ENCODE measurements at places on chromosomes 6 and 20. TPM values are rescaled to one million over a fixed set of nuclear protein-coding genes. Genes with fewer than 3 reads are reported as not detected.

GRCh38 chr6:157034436-157035230 is 257.5 kb downstream of the ARID1B start:
- no peaks in the 10 kb centered on the region for H3K27me3 ChIP-seq
- H3K27ac ChIP-seq: peak overlapping the region; percentile 93
- no peaks in the 10 kb centered on the region for H3K36me3 ChIP-seq
- DNase-seq: peak; percentile 87
- H3K4me1 ChIP-seq: peaks cover 59% of the 10 kb centered on the region

DNA sequence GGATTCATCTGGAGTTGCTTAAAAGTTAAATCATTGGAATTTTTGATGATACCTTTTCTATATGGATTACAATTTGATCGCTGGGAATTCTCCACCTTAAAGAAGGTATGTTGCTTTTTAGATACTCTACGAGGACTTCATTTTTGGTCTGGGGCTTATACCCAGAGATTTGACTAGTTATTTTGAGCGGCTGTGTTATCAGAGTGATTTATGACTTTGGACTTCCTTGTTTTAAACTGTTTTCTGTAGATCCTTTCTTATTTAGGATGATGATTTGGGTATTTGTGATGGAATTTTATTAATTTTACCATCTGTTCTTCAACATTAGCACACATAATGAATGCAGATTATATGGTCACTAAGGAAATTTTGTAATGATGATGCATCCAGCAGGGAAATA is 75.2 kb downstream of the SOX4 start:
- no peaks in the 10 kb centered on the region for H3K27me3 ChIP-seq
- no peak overlapping the region for H3K4me3 ChIP-seq
- no peak overlapping the region for H3K27ac ChIP-seq
- DNase-seq: no peak
- no peaks in the 10 kb centered on the region for H3K4me1 ChIP-seq
- no peaks in the 10 kb centered on the region for H3K36me3 ChIP-seq

DNA sequence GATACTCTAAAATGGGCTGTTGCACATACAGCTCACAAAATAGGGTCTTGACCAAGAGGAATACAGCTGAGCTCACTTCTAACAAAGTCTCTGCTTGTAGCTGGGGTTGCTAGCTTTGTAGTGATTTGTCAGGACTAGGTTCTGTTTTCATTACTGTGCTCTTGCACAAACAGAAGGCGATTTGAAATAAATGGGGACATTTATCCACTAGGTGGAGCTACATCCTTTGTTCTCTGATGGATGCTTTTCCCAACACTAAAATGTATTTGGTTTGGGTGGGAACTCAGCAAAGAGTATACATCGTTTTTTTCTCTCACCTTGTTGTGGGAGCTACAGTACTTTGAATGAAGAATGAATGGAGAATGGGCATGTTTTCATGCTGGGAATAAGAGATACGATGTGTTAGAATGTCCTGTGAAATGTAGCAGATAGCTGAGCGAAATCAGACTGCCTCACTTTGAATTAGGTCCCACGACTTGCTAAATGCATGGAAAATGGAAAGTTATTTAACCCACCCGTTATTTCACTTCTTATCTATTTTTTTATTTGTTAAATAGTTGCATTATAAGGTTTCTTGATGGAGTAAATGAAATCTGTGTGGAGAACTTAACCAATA is 494.7 kb upstream of the MAP3K7 start:
- DNase-seq: peak; percentile 73
- no peaks in the 10 kb centered on the region for H3K27me3 ChIP-seq
- H3K4me1 ChIP-seq: no peaks in the 10 kb centered on the region
- no peak overlapping the region for H3K4me3 ChIP-seq
- H3K27ac ChIP-seq: no peak overlapping the region
- H3K36me3 ChIP-seq: no peaks in the 10 kb centered on the region

DNA sequence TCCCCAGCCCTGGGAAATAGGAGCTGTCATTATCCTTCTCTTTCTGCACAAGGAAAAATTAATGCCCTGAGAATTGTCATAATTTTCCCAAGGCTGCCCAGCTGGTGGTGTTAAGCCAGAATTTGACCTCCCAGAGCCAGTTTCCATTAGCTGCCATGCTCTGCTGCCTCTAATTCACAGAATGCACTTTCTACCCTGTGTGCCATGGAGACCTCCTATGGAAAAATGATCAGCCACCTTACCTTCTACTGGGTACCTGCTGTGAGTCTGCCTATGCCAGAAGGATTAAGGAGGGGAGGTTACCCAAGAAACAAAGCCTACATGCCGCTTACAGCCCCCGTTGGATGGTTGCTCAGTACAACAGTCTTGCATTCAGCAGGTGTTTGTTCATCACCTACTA is 29.1 kb downstream of the POFUT1 start:
- H3K4me3 ChIP-seq: no peak overlapping the region
- H3K27me3 ChIP-seq: no peaks in the 10 kb centered on the region
- DNase-seq: no peak
- H3K27ac ChIP-seq: no peak overlapping the region
- H3K36me3 ChIP-seq: peaks cover 25% of the 10 kb centered on the region

SAMD3 gene
- not detected for total RNA-seq

- H3K4me1 ChIP-seq: no peaks in the 10 kb centered on the region
- H3K36me3 ChIP-seq: no peaks in the 10 kb centered on the region
- H3K27me3 ChIP-seq: no peaks in the 10 kb centered on the region
- H3K4me3 ChIP-seq: no peak overlapping the region
- no peak overlapping the region for H3K27ac ChIP-seq
Observed at GRCh38 chr6:166078294-166078693, 89.4 kb downstream of the TBXT start.

- peaks cover under 1% of the 10 kb centered on the region for H3K36me3 ChIP-seq
- H3K27me3 ChIP-seq: no peaks in the 10 kb centered on the region
- DNase-seq: no peak
- no peaks in the 10 kb centered on the region for H3K4me1 ChIP-seq
- H3K27ac ChIP-seq: no peak overlapping the region
Observed at GRCh38 chr20:32189691-32190615, 17.6 kb downstream of the PLAGL2 start.

MTG2 gene
- 31.5 TPM for total RNA-seq

GRCh38 chr20:38256021-38256420 is 4.5 kb downstream of the KIAA1755 start:
- no peak overlapping the region for H3K27ac ChIP-seq
- H3K4me1 ChIP-seq: no peaks in the 10 kb centered on the region
- DNase-seq: no peak
- H3K36me3 ChIP-seq: no peaks in the 10 kb centered on the region
- no peak overlapping the region for H3K4me3 ChIP-seq

DNA sequence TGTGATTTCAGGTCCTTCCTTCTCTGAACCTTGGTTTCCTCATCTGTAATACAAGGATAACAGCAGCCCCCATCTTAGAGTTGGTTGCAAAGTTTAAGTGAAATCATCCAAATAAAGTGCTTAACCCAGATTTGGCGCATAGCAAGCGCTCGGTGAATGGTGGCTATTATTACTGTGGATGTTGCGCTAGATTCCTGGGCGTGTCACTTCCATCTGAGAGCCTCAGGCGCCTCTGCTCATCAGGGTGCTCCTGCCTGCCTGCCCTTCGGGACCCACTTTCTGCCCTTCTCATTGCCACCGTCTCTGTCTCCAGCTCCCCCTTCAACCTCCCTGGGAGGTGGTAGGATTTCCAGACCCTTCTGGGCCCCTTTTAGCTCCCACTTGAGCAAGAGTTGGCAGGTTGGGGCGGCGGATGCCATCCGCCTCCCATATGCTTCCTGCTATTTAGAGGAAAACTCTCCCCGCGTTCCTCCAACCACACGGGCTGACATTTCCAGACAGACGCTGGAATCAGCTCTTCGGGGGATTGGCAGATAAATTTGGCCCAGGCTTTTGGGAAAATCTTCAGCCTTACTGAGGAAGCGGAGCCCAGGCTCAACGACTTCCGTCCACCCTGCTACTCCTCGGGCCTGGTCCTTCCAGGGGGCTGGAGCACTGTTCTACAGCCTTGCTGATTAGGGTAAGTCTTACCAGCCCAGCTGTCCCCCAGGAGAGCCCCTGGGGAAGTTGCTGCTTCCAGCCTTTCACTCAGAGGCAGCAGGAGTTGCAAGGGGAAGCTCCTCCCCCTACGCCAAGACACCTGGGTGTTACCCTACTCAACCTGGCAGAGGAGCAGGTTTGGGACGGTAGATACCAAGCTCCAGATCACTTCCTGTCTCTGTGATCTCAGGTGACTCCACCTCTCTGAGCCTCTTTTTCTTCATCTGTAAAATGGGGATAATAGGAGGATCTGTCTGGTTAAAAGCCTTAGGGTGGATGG is 71.5 kb downstream of the DLGAP4 start:
- no peaks in the 10 kb centered on the region for H3K36me3 ChIP-seq
- H3K4me1 ChIP-seq: no peaks in the 10 kb centered on the region

DNA sequence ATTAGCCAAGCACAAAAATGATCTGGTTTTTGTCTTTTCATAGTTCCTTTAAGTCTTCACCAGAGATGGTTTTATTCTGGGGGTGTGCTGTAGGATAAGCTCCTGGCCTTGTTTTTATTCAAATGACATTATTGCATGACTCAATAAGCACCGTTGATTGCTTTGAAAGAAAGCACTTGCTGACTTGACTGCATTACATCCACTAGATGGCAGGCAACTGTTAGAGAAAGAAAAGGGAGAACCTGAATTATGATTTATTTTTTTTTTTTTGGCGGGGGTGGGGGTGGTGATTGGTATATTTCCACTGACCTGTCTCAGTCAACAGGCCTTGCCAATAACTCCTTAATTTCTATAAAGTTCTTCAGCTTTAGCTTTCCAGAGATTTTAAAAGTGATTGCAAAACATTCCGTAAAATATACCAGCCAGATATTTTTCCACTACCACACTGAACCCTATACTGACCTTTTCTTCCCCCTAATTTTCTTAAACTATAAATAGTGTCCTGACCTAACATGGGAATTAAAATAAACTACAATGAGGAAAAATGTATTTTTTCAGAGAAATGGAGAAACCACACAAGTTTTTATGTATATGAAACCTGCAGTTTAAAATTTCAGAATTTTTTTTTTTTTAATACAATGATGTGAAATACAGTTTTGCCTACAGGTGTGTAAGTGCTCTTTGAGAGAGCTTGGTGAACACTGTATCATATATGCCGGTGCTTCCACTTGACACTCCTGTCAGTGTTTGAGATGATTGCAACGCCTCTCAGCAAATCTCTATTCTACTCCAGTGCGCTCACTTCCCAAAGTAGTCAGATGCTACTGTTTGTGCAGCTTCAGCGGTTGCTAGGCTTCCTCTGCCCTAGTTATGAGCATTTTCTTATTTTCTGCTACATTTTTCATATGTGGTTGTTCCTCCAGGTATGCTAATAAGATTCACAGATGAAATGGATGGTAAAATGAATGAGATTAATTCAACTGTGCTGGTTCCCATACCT is 274.3 kb downstream of the CD109 start:
- H3K27ac ChIP-seq: no peak overlapping the region
- DNase-seq: peak; percentile 79
- no peaks in the 10 kb centered on the region for H3K36me3 ChIP-seq
- no peaks in the 10 kb centered on the region for H3K27me3 ChIP-seq

GRCh38 chr6:128725271-128726233 is 157.4 kb upstream of the LAMA2 start:
- DNase-seq: peak; percentile 45
- H3K27me3 ChIP-seq: no peaks in the 10 kb centered on the region
- H3K4me3 ChIP-seq: no peak overlapping the region
- H3K36me3 ChIP-seq: no peaks in the 10 kb centered on the region

OR2H2 gene
- total RNA-seq: not detected

GRCh38 chr6:34684364-34684763 is 12.2 kb downstream of the ILRUN start:
- H3K36me3 ChIP-seq: no peaks in the 10 kb centered on the region
- DNase-seq: no peak
- peaks cover 19% of the 10 kb centered on the region for H3K4me1 ChIP-seq
- no peaks in the 10 kb centered on the region for H3K27me3 ChIP-seq
- no peak overlapping the region for H3K27ac ChIP-seq

GRCh38 chr6:157400676-157401075 is 19.7 kb downstream of the ZDHHC14 start:
- H3K27ac ChIP-seq: no peak overlapping the region
- H3K36me3 ChIP-seq: no peaks in the 10 kb centered on the region
- DNase-seq: no peak
- no peak overlapping the region for H3K4me3 ChIP-seq
- no peaks in the 10 kb centered on the region for H3K4me1 ChIP-seq
- H3K27me3 ChIP-seq: no peaks in the 10 kb centered on the region

CEP162 gene
- 7.5 TPM for total RNA-seq

- no peaks in the 10 kb centered on the region for H3K36me3 ChIP-seq
- H3K4me1 ChIP-seq: peaks cover 6% of the 10 kb centered on the region
- H3K4me3 ChIP-seq: no peak overlapping the region
- no peak for DNase-seq
Observed at GRCh38 chr6:111952274-111952673, 79.0 kb upstream of the FYN start.

GRCh38 chr6:26241033-26241895 is 123.7 kb upstream of the BTN3A2 start:
- H3K27me3 ChIP-seq: no peaks in the 10 kb centered on the region
- H3K27ac ChIP-seq: no peak overlapping the region
- no peaks in the 10 kb centered on the region for H3K4me1 ChIP-seq
- no peaks in the 10 kb centered on the region for H3K36me3 ChIP-seq

- no peak overlapping the region for H3K27ac ChIP-seq
- no peak overlapping the region for H3K4me3 ChIP-seq
- H3K4me1 ChIP-seq: 0 out of 2 replicates have a peak, but pooled peaks cover 5% of the 10 kb centered on the region
- no peaks in the 10 kb centered on the region for H3K27me3 ChIP-seq
- no peak for DNase-seq
Observed at GRCh38 chr6:169046021-169046420, 207.6 kb downstream of the THBS2 start.

DNA sequence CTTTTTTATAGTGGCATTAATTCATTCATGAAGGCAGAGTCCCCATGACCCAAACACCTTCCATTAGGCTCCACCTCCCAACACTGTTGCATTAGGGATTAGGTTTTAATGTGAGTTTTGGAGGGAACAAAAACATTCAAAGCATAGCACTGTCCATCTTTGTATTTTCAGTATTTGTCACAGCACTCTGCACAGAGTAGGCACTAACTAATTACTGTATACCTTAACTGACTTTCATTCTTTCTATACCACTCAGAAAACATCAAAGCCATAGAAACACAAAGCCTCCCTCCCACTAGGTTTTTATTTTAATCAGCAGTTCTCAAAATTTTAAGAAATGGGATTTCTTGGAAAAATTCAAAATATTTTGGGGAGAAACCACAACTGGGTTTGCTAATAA is 21.8 kb upstream of the AHI1 start:
- no peaks in the 10 kb centered on the region for H3K36me3 ChIP-seq
- H3K4me3 ChIP-seq: no peak overlapping the region
- no peak for DNase-seq
- H3K4me1 ChIP-seq: no peaks in the 10 kb centered on the region
- H3K27me3 ChIP-seq: no peaks in the 10 kb centered on the region
- H3K27ac ChIP-seq: no peak overlapping the region

DNA sequence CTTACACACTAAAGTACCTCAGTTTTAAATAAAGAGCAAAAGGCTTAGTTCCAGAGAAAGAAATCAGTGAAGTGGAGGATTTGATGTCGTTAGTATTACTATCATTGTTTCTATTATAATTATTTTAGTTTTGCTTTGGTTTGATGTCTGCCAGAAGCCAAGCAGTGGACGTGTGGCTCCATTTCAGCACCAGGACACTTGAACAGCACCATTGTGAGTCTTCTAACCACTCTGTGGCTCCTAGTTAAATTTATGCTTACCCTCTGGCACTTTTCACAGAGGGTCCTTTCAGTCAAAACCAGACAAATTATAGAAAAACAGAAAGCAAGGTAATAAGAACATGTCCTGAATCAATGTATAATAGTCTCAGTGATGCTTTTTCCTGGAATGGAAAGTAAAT is 3.4 kb downstream of the COL9A1 start:
- no peak overlapping the region for H3K27ac ChIP-seq
- DNase-seq: peak; percentile 57
- H3K27me3 ChIP-seq: no peaks in the 10 kb centered on the region
- no peaks in the 10 kb centered on the region for H3K4me1 ChIP-seq

TPX2 gene
- total RNA-seq: 55.5 TPM
